ENCODE measurements at places on chromosomes 1 and 21.
A peak's percentile ranks its signal among the peaks of the same experiment; 100 is the strongest.

GRCh38 chr21:39479164-39479813 lies 27.5 kb downstream of the SH3BGR start:
- no peak for DNase-seq

DNA sequence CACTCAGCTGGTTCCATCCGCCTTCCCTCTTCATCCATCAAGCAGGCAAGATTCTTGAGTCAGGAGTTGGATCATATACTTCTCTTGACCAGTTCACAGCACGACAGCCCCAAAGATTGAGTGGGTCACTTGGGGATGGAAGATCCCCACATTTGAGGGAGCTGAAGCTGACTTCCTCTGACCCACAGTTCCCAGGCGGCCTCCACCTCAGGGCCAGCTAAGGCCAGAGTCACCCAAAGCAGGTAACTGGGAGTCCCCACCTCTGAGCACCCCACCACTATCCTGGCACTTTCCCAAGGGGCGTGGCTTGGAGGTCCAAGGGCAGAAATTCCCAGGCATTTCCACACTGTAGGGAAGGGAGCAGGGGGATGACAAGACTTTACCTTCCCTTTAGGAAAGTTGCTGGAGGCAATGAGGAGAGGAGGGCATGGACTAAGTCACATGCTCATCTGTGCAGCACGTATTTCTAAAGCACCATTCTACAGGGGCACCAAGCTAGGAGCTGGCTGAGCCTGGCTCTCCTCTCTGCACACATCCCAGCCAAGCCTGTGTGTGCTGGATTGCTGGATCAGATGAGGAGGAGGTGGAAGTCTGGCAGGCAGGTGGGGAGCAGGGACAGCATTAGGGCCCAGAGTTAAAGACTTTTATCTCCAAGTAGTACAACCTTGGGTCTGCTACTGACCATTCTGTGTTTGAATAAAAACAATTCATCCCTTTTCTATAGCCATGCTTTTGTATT lies 1.3 kb upstream of the RD3 start:
- DNase-seq: no peak

- peak; percentile 42 for DNase-seq
Measured at GRCh38 chr1:167905182-167905581, 8.8 kb downstream of the ADCY10 start.

- no peak for DNase-seq
Measured at GRCh38 chr1:55512466-55512865, 297.3 kb upstream of the USP24 start.

DNA sequence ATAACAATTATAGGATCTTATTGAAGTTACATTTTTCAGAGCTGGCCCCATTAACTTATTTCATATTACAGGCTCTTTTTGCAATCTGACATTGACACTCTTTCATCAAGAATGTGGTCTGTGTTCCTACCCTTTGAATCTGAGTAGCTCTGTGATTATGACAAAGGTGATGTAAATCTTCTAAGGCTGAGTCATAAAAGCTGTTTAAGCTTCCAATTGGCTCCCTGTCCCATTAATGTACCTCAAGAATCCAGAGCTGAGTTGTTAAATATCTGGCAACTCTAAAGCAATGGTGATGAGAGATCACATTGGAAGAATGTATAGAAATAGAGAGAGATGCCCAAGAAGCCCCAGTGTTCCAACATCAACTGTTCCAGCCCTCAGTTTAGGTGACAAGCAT lies 178.5 kb upstream of the DEPDC1 start:
- DNase-seq: no peak
